ENCODE measurements at places on chromosomes 1 and 21.

DNA sequence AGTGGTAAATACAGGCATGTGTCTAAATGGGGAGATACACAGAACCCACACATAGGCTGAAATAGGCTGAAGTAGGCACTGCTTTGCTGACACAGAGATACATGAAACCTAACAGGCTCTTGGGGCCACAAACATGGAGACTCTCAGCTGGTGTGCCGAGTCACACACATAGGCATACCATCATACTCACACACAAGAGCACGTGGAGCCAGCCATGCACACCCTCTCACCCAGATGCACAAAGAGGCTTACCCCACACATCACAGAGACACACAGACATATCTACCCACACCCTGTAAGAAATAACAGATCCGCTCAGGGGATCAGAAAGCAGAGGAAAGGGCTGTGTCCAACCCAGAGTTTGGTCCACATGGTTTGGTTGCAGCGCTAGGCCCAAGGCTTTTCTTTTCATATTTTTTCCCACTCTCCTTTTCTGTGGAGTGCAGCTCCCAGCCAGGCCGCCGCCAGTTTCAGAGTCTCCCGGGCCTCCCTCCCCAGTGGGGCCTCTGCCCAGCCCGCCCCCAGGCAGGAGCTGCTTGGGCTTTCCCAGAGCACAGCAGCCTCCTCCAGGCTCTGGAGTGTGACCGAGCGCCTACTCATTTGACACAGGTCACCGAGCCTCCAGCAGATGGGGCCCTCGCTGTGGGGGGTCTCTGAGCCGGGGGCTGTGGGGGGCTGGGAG is 3.9 kb upstream of the POU3F1 start:
- no peak for DNase-seq

GRCh38 chr1:58189453-58189852 is 357.1 kb downstream of the OMA1 start:
- no peak for DNase-seq

GRCh38 chr1:102531036-102531435 is 534.3 kb upstream of the OLFM3 start:
- DNase-seq = no peak

DNA sequence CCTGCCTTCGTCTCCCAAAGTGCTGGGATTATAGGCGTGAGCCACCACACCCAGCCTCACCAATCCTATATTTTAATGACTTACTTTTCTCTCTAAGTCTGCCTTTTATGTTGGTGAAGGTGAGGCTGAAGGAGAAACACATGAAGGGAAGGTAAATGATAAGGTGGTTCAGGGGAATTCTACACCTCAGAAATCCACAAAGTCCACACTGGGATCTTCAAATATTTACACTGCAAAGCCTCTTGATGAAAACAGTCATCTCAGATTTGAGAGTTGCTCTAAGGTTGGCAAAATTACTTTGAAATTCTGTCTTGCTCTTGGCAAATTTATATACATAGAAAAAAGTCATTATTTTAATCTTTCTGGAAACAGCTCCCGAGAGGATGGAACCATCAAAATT is 42.0 kb upstream of the CACHD1 start:
- no peak for DNase-seq

DNA sequence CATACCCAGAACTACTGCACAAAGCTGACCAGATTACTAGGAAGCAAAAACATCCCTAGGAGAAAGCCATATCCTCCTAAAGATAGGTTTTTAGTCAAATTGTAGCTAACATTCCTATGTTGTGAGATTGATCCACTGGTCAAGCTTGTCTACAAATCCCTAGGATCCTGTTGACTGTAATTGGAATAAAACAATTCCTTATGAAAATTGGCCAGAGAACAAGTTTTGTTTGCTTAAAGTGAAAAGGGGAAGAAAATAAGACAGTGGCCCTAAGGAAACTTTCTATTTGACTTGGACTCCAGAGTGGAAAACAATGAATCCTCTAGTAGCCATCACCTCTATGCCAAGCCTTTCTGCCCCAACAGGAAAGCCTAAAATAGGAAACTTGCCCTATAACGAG is 645.2 kb upstream of the USP24 start:
- DNase-seq = no peak

GRCh38 chr1:222084048-222084447 is 342.2 kb upstream of the DUSP10 start:
- no peak for DNase-seq

DNA sequence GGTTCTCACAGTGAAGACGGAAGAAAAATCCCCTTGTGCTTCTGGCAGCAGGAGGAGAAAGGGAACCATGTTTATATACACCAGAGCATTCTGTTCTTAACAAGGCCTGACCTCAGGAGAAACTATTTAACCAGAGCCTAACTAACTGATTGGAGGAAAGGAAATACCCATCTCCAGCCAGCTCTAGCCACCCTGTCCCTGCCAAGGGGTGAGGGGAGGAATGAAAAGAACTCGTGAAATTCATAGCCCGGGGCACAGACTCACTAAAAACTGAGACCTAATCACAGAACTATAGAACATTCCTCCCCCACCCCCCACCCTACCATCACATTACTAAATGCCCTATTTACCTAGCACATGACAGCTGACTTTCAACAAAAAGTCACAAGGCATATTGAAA is 65.0 kb downstream of the KCNH1 start:
- no peak for DNase-seq

DNA sequence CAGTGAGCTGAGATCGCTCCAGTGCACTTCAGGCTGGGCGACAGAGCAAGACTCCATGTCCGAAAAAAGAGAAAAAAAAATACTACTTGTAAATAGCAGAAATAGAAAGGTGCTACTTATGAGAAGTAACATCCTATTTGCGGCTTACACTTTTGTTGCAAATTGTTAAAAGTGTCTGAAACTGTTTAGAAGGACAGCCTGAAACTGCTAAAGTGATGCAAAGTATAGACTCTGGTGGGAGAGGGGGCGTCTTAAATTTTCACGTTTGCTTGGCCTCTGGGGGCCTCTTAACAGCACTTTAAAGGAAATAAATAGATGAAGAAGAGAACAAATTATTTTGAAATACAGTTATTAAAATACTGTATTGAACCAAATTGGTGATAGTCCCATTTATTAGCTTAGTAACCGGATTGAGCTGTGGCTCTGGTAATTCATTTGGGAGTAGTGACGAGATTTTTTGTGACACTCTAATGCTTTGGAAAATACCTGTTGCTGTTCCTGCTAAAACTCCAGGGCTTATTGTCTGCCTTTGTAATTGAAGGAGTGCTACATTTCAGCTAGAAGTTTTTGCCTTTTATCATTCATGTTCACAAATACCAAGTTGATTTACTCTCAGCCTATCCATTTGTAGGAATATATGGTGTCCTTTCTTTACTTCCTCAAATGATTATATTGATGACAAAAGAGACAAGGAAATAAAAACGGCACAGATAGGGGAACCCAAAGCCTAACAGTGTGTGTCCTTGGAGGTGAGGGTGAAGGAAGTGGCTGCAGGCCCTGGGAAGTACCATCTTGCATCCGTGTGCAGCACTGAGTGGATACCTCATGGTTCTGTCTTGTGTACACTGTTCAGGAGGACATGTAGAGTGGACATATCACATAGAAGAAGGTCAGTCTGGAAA is 6.2 kb downstream of the PKNOX1 start:
- DNase-seq = no peak

DNA sequence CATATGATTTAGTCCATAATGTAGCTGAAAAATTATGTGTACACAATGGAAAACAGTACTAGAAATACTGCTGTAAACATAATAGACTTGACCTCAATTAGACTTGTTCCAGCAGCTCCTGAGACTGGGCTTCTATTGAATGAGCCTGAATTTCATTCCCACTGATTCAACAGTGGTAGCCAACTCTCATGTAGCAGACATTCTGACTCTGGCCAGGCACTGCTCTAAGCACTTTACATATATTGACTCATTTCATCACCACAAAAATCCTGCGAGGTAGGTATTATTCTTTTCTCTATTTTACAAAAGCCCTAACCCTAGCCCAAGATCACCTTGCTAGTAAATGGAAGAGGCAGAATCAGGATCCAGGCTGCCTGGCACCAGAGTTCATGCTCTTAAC is 12.8 kb upstream of the CTSS start:
- no peak for DNase-seq

DNA sequence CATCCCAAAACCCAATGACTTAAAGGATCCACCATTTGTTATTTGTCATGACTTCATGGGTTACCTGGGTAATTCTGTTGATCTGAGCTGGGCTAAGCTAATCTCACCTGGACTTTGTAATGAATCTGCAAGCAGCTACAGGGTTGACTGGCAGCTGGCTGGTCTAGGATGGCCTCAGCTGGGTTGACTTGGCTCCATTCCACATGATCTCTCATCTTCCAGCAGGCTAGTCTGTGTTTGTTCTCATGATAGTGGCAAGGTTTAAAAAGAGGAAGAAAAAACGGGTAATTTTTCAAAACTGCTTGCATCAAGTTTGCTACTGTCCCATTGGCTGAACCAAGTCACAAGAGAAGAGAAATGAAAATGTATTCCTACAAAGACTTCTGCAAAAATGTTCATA is 24.8 kb upstream of the ZMYM4 start:
- DNase-seq = no peak

- no peak for DNase-seq
Observed at GRCh38 chr1:158799689-158800088, 18.7 kb upstream of the OR6N2 start.

GRCh38 chr1:151327903-151328674 is 873 bp upstream of the PI4KB start:
- no peak for DNase-seq

- no peak for DNase-seq
Observed at GRCh38 chr1:153527683-153528040, 8.1 kb downstream of the S100A6 start.

DNA sequence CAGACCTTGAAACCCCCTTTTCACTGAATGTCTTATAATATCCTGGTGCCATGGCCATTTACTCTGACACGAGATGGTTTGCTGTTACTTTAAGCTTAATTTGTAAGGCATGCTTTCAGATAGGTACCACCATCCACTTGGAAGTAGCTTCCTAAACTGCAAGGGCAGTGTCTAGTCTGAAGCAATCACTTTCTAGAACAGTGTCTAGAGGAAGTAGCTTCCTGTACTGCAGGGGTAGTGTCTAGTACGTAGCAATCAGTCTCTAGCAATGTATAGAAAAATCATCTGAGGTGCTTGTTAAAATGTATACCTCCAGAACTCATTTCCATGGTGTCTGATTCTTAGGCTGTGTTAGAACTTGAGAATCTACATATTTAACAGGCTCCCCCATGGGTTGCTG is 42.5 kb downstream of the ZBTB40 start:
- no peak for DNase-seq

DNA sequence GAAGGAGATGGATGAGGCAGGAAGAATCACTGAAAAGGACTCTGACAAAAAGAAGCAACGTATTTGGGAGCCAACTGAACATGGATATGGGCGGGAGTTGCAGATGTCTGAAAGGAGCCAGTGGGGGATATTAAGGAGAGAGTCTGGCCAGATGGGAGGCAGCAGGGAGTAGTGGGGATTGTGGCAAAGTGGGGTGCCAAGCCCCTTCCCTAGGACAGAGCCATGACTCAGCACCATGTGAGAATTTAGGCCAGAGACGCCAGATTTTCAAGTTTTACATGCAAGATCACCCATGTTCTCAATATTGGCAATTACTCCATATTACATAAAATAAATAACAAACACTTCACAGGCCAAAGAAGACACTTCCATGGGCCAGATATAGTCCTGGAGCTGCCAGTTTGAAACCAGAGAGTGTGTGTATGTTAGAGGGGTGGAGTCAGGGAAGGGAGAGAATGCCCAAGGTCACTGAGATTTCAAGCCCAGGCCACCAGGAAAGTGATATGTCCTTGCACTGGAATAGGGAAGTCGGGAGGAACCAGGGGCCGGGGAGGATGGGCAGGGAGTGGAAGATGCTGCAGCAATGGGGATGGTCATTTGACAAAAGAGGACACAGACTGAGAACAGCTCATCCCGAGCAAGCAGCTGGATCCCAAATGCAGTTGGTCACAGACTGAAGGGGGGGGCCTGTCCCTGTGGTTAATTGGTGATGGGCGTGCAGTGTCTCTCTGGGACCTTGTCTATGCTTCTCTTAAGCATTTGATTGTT is 23.5 kb downstream of the TMEM51 start:
- DNase-seq = no peak

DNA sequence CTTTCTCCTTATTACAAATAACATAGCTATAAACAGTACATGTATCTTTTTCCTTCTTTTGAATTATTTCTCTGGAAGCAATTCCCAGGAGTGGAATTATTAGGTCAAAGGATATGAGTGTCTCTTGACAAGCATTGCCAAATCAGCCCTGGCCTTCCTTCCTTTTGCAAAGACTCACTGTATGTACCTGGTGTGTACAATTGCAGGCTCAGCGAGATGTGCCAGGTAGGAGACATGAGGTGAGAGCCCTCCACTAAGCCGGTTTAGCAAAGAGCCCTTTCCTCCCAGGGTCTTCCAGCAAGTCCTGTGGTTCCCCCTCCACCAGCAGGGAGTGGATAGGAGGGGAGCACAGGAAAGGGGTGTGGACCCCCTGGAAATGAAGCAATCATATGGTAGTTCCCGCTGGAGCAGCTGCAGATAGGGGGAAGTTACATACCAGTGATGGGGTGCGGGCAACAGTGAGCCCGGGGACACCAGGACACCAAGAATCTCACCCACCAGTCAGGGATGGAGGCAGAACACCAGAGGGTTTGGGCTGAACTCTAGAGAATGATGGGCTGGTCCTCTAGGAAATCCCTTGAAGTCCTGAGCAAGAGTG is 18.3 kb downstream of the RCSD1 start:
- no peak for DNase-seq

DNA sequence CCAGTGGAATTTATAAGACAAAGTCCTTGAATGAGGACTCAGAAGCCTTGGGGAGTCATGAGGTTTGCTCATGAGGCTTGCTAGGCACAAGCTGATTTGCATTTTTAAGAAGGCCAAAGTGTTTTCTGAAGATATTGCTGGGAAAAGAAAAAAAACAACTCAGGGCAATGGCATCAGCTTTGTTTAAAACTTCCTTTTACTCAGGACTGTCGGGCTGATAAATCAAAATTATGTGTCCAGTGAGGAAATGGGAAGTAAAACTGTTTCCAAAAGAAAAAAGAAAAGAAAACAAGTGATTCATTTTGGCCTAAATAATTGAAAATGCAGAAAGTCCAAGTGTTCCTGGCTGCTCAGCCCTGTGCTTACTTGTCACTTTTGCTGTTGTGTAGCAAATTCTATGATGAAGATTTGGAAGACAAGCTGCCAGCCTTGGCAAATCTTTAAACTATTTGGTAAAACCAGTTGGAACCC is 282.4 kb downstream of the HLX start:
- no peak for DNase-seq

- DNase-seq = no peak
Observed at GRCh38 chr1:228087771-228088251, 5.3 kb downstream of the ARF1 start.

GRCh38 chr1:22685591-22686059 is 25.0 kb upstream of the EPHB2 start:
- no peak for DNase-seq

GRCh38 chr1:223747838-223748335 is 35.5 kb downstream of the CAPN2 start:
- no peak for DNase-seq
